CD4-positive, alpha-beta T cell (primary cell): ENCODE measurements at places on chromosomes 5 and 9.

DNA sequence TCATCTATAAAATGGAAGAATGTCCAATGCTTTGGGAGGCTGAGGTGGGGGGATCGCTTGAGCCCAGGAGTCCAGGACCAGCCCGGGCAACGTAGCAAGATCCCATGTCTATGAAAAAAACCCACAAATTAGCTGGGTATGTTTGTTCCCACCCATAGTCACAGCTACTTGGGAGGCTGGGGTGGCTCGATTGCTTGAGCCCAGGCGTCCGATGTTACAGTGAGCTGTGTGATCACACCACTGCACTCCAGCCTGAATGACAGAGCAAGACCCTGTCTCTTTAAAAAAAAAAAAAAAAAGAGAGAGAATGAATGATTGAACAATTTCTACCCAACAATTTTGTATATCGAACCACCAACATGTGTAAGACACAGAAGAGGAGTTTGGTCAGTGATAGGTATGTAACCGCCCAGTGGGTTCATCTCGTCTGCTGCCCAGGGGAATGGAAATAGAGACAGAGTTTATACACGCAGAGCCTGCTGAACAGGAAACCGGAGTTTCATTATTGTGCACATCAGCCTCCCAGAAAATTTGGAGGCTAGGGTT, 26.2 kb upstream of the ERGIC1 start:
- DNase-seq: no peak

DNA sequence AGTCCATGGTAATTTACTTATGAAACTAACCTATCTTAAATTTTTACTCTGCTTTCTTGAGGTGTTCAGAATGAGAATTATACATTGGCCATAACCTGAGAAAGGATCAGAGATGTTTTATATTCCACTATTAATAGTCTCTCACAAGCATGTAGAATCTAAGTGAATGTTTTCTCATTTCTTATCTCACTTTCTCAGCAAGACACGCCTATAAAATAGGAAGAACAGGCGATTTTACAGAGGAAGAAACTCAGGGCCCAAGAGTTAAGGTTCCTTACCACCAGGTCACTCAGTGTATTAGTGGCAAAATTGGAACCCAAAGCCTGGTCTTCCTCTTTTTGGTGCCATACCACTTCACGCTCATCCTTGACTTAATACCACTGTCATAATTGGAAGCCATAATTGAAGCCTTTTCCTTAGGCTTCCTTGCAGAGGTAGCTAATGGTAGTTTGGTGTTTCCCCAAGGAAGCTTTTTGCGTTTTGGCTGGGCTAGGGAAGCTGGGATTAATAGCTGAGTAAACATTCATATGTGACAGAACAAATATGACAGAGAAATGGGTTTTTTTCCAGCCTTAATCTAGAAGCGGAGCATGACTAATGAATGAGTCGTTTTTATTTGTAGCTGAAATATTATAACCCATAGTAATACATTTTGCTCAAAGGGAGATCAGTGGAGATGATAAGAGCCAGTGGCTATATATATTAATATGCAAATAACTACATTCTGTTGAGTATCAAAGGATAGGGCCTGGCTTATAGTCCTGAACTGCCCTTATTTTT, 16.9 kb downstream of the HMGXB3 start:
- DNase-seq: no peak

- DNase-seq: no peak
These were observed 750.5 kb downstream of the PTPRD start for GRCh38 chr9:9862235-9862810.

DNA sequence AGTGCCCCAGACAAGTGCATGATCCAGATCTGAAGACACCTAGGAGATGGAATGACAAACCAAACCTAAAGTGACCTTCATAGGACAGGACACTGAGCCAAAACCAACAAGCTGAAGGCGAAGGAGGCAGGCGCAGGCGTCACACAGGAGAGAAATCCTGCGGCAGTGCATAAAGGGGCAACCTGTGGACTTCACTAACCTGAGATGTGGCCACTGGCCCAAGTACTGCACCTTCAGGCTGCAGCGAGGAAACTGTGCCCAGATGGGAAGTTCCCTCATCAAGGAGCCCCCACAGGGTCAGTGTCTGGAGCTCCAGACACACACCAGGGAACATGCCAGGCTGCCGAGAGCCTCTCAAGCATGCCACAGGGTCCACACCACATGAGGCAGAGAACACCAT, 3.7 kb downstream of the IPPK start:
- DNase-seq: no peak

DNA sequence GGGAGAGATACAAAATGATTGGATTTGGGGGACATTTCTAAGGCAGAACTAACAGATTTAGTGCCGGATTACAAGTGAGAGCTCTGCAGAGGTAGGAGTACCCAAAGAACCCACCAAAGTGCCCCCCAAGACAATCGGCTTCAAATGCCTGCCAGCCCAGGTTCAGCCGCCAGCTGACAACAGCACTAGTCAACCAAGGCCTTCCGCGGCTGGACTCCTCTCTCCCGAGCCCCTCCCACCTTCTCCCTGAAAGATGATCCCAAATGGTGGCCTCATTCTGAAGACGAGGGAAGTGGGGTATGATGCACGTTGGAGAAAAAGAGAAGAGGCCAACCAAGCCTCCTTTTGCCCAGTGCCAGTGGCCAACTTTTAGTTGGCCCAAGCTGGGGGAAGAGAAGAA, 210.4 kb upstream of the SLC30A5 start:
- DNase-seq: no peak

GRCh38 chr5:77064040-77064439, 23.0 kb downstream of the ZBED3 start:
- no peak for DNase-seq
